ENCODE measurements at places on chromosomes 5 and 9.
A peak's percentile ranks its signal among the peaks of the same experiment; 100 is the strongest.

DNA sequence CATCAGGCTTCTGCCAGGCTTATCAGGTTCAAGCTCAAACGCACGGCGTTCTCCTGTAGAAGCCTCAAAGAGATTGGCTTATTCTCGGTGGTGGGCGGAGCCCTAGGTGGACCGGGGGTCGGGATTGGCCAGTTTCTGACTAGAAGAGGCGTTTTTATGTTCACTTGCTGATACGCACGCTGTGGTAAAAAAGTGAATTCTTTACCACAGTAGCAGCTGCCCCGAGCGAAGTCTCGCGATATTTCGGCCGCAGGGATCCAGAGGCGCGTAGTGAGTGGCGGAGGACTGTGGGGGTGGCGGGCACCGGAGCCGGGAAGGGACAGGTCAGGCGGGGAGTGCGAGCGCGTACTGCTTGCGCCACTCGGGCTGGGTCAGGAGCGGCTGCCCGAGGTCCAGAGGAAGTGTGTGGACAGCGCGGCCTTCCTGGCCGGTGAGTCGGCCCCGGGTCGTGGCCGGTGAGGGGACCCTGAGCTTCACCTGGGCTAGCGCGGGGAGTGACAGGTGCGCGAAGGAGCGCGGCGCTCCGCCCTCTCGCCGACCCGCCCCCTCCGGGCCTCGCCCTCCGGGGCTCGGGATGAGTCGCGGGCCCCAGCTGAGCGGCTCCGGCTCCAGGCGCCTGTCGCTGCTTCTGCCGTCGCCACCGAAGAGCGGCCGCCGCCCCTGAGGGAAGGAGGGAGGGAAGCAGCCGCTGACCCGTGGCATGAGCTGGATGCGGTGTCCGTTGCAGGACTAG is at the start of gene DMXL1:
Gene DMXL1, plus strand, starts transcription at position 260 of the 733 bp plus-strand sequence. CDS start 483 bp downstream, outside the sequence.
- DNase-seq, result peak; percentile 91

GRCh38 chr9:104608336-104608735 is 2.9 kb upstream of the OR13C2 start:
- DNase-seq, result no peak

DNA sequence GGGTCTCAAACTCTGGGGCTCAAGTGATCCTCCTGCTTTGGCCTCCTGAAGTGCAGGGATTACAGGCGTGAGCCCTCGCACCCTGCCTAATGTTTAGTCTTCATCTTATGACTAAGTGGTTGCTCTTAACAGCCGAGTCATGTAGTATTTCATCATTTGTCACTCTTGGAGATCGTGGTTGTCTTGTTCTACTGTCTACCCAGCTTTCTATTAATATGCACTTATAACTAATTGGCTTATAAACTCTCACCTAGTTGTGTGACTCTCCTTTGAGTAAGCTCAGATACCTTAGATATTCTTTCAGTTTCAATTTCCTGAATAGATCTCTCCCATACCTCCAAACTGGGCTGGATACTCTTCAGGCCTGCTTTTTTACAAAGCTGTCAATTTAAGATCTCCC is 19.9 kb downstream of the SLC44A1 start:
- no peak for DNase-seq

DNA sequence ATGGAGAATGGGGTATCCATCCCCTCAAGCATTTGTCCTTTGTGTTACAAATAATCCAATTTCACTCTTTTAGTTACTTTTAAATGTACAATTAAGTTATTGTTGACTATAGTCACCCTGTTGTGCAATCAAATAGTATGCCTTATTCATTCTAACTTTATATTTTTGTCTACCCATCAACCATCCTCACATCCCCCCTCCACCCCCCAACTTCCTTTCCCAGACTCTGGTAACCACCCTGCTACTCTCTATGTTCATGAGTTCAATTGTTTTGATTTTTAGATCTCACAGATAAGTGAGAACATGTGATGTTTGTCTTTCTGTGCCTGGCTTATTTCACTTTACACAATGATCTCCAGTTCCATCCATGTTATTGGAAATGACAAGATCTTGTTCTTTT is 15.4 kb upstream of the RANBP17 start:
- DNase-seq, result no peak

DNA sequence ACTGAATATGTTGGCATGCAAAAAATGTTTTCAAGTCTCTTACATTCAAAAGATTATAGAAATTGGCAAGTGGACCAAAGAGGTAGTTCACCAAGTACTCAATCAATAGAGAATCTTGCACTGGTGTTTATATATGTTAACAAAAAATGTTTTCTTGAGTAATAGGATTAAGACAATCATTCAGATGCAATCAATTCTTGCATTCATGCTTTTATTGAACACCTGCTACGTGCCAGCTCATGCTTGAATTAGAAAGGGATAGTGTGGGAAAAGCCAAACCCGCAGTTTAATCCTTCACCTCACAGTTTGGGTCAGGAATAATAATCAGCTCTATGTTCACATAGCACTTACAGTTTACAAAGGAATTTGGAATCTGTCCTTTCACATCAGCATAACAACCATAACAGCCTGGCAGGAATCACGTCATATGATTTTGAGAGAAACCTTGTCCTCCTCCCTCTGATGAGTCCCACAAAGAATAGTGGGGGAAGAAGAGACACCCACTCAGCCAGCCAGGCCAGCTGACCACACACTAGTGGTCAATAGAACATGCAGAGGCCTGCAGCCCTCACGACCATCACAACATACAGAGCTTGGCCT is 36.8 kb upstream of the FRRS1L start:
- no peak for DNase-seq

- DNase-seq, result no peak
Measured at GRCh38 chr5:7805379-7805778, 45.6 kb downstream of the CFAP90 start.

DNA sequence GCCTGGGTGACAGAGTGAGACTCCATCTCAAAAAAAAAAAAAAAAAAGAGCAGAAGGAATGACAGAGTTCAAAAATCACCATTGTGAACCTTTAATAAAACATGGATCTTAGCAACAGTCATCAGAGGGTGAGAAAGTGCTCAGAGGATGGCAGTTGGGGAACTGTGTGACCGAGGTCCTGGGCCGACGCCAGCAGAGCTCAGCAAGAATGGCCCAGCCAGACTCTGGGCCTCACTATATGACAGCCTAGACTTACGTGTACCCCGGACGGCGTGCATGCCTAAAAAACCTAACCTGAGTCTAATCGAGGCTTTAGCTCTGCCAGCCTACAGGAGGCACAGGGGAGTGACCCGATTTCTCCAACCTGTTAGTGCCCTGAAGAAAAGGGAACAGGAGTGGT is 64.3 kb downstream of the MVB12B start:
- DNase-seq, result no peak

- DNase-seq, result no peak
Measured at GRCh38 chr9:115058684-115059315, 59.2 kb downstream of the TNC start.

GRCh38 chr5:59542851-59543820 is 350.4 kb downstream of the PDE4D start:
- no peak for DNase-seq

DNA sequence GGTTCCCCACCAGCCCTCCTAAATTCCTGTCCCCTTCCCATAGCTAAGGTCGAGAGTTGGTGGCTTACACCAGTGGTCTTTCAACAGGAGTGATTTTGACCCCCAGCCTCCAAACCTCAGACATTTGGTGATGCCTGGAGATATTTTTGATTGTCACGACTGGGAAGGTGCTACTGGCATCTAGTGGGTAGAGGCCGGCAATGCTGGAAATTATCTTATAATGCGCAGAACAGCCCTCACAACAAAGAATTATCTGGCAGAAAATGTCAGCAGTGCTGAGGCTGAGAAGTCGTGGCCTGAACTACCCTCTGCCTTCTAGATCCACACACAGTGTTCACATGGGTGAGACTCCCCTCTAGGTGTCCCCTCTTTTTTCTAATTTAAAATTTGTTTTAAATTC is 69.6 kb downstream of the IL31RA start:
- DNase-seq, result no peak

- DNase-seq, result no peak
Measured at GRCh38 chr9:87437966-87438365, 59.7 kb upstream of the DAPK1 start.

DNA sequence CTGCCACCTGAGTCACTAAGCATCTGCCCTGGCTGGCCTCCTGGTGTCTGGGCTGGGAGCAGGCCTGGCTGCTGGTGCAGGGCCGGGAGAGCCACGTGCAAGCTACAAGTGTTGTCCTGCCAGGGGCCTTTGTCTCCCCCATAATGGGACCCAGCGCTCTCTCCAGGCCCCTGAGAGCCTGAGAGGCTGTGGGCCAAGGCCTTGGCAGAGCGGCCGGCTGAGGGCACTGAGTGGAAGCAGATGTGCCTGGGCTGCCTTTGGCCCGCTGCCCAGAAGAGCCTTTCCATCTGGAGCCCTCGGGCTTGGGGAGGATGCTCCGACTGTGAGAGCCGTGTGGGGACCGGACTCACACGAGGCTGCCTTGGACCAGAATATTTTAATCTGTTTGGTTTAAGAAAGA is 185.5 kb downstream of the RGS3 start:
- DNase-seq, result no peak

GRCh38 chr5:6772886-6773285 is 59.7 kb downstream of the TENT4A start:
- no peak for DNase-seq

- DNase-seq, result no peak
Measured at GRCh38 chr9:90838098-90838497, 36.5 kb downstream of the SYK start.

GRCh38 chr5:134833340-134834032 is 12.3 kb upstream of the C5orf24 start:
- DNase-seq, result no peak

DNA sequence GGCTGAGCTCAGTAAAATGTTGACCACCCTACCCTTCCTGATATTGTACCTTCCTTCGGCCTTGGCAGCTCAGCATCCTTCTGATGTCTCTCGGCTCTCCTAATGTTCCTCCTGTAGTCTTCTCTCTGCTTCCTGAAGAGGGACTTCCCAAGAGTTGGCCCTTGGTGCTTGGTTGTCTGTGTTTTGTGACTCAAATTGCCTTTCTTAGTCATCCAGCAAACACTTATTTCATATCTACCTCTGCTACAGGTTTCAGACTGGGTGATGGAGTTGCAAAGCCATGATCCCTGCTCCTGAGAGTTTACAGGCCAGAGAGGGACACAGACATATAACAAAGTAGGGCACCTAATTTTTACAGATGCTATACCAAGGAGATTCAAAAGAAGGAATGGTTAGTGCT is 70.1 kb downstream of the SV2C start:
- no peak for DNase-seq

- DNase-seq, result no peak
Measured at GRCh38 chr5:15566789-15567188, 66.8 kb downstream of the FBXL7 start.

DNA sequence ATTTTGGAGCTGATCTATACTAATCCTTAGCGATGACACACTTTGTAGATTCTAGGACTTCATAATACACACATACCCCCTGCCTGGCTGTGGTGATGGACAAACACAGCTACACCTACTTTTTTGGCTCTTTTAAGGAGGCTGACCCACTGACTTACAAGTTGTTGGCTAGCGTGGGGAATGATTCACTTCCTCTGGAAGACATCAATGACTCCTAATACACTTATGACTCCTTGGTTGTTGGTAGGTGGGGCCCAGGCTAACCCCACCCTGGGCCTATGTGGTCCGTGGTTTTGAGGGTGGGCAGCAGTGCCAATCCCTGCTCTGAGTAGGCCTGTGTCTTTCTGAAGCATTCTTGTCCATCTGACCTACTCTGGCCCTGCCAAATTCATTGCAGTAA is 144.4 kb downstream of the SLC12A2 start:
- no peak for DNase-seq

DNA sequence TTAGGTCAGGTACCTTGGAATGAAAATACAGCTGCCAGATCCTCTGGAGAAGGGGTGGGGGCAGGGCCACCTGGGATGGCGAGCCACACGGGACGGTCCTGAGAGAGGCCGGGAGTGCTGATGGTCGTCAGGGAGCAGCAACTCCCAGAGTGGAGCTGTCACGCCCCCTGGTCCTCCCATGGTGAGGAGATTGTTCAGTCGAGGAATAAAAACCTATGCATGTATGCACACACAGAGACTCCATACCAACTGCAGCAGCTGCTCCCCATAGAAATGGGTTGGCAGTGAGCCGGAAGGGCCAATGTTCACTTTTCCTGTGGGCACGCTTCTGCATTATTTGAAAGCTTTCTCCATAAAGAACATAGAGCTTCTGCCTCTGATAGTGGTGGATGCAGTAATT is 45.2 kb upstream of the SEMA4D start:
- no peak for DNase-seq

- no peak for DNase-seq
Measured at GRCh38 chr5:17186256-17186655, 31.2 kb upstream of the BASP1 start.

DNA sequence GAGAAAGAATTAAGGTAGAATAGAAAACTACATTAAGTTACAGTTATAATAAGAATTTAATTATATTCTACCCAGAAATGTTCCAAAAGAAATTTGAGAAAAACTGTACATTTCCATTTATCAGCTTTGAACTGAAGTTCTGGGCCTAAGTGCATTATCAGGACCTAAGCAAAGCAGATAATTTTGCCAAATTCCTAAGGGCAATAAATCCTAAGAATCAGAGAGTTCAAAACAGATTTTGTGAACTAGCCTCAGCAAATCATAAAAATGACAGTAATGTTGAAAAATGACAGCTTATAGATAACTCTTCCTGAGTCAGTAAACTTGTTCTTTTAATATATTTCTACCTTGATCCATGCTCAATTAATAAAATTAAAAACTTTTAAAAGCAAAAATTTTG is 662.1 kb upstream of the CDH9 start:
- DNase-seq, result no peak

Measured in stimulated activated CD4-positive, alpha-beta T cell treated with anti-CD3 and anti-CD28 coated beads, TNF-alpha, amount 100 ng/mL, for 24 hours (primary cell).